ENCODE measurements at places on chromosomes 3 and 15. TPM values are rescaled to one million over a fixed set of nuclear protein-coding genes. Genes with fewer than 3 reads are reported as not detected.

EFHB gene
- not detected for total RNA-seq

C3orf33 gene
- 2.1 TPM for total RNA-seq

GOLGA6A gene
- total RNA-seq = not detected

UNC13C gene
- not detected for total RNA-seq

CP gene
- not detected for total RNA-seq

GOLGA8G gene
- not detected for total RNA-seq

GOLGA8R gene
- 0.66 TPM for total RNA-seq

LRRIQ4 gene
- 0.14 TPM for total RNA-seq

TMIE gene
- 0.22 TPM for total RNA-seq

GMPS gene
- 56.9 TPM for total RNA-seq

OXTR gene
- 12.3 TPM for total RNA-seq

GUCA1C gene
- total RNA-seq = not detected

CCDC39 gene
- not detected for total RNA-seq

PLA2G4F gene
- total RNA-seq = not detected

KCNMB2 gene
- total RNA-seq = not detected

PTX3 gene
- 602 TPM for total RNA-seq

SLC33A1 gene
- total RNA-seq = 68.9 TPM

LMLN gene
- total RNA-seq = 11.7 TPM

GNAT1 gene
- total RNA-seq = not detected

KY gene
- total RNA-seq = 0.43 TPM

C3orf49 gene
- total RNA-seq = not detected

TMEM43 gene
- 109 TPM for total RNA-seq

TMEM207 gene
- total RNA-seq = not detected

IRAK2 gene
- 17.9 TPM for total RNA-seq

RBP2 gene
- total RNA-seq = not detected

STRC gene
- total RNA-seq = not detected

GPR62 gene
- total RNA-seq = not detected

PROS1 gene
- 6.2 TPM for total RNA-seq

CYP8B1 gene
- not detected for total RNA-seq

FBXO40 gene
- not detected for total RNA-seq

TERC gene
- 718 TPM for total RNA-seq

PLD1 gene
- total RNA-seq = 40.5 TPM

MANF gene
- 91.8 TPM for total RNA-seq

ENTPD3 gene
- total RNA-seq = 0.22 TPM

TMC3 gene
- total RNA-seq = not detected

BCHE gene
- 0.57 TPM for total RNA-seq

Measured in placental pericyte (primary cell).